ENCODE measurements at places on chromosomes 13 and 19.

GRCh38 chr13:25084096-25084495, 11.8 kb upstream of the PABPC3 start:
- DNase-seq, result no peak

DNA sequence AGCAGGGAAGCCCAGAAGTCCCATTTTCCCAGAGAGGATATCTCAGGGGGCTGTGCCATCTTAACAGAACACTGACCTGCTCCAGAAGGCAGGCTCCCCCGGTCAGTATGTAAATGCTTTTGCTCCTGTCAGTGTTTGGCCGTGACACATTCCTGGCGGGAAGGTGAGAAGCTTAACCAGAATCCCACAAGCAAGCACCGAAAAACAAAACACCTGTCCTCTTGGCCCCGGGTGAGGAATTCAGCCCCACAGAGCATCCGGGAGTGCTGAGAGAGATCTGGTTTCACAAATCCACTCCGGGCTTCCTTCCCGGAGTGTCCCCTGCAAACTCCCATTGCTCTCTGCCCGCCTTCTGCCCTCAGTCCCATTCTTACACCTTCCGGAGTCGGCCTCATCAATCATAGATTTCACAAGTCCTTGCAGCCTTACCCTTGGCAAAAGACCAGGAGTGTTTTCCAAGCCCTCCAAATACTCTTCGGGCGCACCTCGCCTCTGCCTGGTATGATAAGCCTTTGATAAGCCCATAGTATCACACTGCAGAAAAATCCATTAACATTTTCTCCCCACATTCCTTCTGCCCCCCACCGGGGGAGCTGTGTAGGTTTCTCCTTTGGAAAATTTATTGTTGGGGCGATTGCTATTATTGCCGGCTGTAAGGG, 12.2 kb downstream of the TPM4 start:
- no peak for DNase-seq

GRCh38 chr19:16334411-16334810, 9.8 kb downstream of the KLF2 start:
- no peak for DNase-seq

GRCh38 chr13:40452741-40453334, 213.6 kb downstream of the FOXO1 start:
- no peak for DNase-seq

DNA sequence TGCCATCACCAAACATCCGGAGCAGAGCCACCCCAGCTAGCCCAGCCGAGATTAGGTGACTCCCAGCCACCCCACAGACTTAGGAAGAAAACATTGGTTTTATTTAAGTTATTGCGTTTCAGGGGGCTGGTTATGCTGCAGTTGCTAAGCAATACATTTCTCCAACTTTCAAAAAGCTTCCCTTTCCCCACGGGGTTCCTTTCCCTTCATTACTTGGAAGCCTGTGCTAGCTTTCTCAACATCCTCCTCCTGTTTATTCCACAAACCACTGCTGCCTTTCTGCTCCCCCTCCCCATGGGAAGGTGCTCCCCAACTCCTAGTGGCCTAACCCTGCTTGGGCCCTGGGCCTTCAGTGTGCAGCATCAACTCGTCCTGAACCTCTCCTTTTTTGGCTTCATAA, 52.6 kb downstream of the CDADC1 start:
- DNase-seq, result no peak

- DNase-seq, result no peak
These were observed 8.0 kb downstream of the ARHGEF1 start for GRCh38 chr19:41890936-41891335.

Measured in amygdala (tissue), 56 donors.